Stimulated activated CD8-positive, alpha-beta memory T cell treated with anti-CD3 and anti-CD28 coated beads, Interleukin-15, amount 100 ng/mL, for 1 hour (primary cell): ENCODE measurements at places on chromosomes 4 and X.

DNA sequence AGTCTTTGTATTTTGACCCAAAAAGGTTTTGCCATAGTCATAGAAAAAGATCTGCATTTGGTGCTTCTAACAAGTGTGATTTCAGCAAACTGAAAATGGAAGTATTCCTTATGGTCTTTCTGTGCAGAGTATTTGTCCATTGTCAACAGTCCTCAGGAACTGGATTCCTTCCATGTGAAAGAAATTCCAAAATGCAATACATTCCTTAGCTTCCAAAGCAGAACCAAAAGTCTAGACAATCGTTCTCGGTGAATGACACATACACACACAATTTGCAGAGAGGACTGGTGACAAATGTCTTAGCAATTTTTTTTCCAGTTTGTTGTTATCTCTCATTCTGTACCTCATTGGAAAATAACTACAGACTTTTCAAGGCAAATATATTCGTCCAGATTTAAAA, 562.2 kb upstream of the SLIT2 start:
- no peak for DNase-seq

DNA sequence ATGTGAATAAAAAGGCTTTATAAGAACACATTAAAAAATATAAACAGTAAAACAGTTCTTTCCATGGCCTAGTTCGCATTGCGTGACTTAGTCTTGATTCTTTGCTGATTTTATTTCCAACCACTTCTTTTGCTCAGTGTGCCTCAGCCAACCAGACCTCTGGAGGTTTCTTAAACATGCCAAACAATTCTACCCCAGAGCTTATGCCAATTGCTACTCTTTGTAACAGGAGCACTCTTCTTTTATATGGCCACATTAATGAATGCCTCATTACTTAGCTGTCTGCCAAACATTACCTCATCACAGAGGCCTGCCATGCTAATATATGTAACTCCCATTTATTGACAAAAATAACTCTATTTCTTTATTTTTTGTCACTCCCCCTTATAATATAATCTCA, 202.3 kb downstream of the NDST4 start:
- DNase-seq: no peak

DNA sequence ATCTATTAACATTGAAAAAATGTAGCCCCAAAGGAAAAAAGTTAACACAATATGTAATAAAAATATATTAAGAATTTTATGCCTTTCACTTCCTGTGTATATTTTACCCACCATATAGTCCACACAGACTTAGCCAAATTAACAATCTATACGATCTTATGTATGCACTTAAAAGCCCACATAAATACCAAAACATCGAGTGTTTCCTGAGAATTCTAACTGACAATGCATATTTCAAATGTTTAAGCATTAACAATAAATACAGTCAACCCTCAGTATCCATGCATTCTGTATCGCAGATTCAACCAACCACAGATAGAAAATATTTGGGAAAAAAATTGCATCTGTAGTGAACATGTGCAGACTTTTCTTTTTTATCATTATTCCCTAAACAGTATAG, 226.8 kb downstream of the COL25A1 start:
- no peak for DNase-seq

GRCh38 chr4:118280501-118281218, 72.1 kb downstream of the PRSS12 start:
- DNase-seq: peak; percentile 13

DNA sequence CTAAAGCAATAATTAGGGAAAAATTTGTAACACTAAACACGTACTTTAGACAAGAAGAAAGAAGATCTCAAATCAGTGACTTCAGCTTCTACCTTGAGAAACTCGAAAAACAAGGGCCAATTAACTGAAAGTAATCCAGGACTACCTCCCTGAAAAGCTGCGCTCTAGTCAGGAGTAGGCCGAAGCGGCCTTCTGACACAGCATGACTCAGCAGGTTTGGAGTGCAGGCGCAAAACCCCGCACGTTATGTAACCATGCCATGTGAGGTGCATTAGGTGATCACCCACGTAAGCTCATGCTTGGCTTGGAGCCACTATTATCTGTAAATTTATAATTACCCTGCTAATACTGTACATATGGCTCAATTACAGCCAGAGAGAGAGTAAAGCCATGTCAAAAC, 52.8 kb upstream of the CCDC149 start:
- no peak for DNase-seq

DNA sequence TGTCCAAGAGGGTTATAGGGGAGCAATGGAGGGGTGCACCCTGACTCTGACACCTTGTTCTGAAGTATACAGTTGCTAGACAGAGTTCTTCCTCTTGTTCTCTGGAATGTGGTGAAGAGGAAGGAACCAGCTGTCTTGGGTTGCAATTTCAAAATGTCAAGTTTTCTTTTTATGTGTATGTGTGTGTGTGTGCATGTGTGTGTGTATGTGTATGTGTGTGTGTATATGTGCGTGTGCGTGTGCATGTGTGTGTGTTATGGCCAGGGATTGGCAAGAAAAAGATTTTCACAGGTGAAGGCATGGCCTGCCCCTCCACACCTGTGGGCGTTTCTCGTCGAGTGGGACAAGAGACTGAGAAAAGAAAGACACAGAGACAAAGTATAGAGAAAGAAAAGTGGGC, 81.6 kb upstream of the ADGRA3 start:
- DNase-seq: no peak

DNA sequence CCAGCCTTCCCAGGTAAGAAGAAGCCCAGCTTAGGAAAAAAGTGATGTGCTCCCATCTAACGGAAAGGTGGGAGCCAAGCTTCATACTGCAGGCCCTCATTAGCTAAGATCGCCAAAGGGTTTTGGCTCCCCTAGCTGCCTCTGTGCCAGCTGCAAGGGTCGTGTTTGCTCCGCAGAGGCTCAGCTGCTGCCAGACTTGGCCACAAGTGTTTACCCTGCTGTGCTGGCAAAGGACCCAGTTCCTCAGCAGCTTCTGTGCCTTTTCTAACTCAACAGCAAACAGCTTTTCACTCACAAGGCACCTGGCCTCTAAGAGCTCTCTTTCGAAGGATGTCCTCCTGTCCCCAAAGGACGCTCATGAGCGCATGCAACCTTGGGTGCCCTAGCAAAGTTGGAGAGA, 12.2 kb upstream of the VMA21 start:
- DNase-seq: no peak

DNA sequence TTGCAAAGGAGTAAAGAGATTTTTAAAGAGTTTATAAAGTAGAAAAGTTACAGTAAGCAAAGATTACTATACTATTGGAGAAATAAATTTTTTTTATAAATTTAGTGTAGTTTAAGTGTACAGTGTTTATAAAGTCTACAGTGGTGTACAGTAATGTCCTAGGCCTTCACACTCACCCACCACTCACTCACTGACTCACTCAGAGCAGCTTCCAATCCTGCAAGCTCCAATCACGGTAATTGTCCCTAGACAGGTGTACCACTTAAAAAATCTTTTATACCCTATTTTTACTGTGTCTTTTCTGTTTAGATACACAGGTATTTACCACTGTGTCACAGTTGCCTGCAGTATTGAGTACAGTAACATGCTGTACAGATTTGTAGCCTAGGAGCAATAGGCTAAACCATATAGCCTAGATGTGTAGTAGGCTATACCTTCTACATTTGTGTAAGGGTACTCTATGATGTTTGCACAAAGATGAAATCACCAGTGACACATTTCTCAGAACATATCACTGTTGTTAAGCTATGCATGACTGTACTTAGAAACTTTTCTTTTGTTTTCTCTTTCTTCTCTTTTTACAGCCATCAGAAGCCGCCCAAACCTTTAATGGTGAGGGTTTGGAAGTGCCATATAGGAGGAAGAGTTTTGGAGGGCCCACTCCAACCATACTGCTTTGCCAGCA, 11.8 kb upstream of the SH3RF1 start:
- no peak for DNase-seq

- no peak for DNase-seq
Observed at GRCh38 chrX:112190646-112191045, 108.1 kb upstream of the TRPC5 start.

DNA sequence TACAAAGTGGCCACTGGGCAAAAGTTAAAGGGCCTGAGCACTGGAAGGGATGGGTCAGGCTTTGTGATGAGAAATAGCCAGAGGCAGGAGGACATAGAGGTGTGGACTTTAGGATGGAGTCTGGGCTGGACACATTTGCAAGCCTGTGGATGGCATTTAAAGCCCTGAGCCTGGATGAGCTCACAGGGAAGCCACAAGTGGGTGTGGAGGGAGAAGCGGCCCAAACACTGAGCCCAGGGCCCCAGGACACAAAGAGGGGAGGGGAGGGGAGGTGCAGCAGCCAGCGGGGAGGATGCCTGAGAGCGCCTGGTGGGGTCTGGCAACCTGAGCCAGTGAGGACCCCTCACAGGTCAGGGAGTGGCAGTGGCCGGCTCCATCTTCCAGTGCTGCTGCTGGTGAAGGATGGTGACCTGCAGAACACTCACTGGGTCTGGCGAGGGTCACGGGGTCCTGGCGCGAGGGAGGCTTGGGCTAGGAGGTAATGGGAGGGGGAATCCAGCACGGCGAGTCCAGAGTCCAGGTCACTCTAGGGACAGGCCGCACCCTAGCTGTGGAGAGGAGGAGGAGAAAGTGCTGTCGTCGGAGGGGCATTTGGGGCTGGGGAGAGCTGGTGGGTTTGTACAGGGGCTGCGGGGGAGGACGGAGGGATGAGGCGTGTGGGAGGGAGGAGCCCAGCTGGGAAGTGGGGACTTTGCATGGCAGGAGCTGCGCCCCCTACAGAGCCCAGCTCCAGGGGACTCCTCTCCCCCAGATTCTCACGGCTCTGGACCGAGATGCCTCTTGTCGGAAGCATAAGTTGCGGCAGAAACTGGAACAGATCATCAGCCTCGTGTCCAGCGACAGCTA, 7.0 kb downstream of the LAGE3 start:
- no peak for DNase-seq

DNA sequence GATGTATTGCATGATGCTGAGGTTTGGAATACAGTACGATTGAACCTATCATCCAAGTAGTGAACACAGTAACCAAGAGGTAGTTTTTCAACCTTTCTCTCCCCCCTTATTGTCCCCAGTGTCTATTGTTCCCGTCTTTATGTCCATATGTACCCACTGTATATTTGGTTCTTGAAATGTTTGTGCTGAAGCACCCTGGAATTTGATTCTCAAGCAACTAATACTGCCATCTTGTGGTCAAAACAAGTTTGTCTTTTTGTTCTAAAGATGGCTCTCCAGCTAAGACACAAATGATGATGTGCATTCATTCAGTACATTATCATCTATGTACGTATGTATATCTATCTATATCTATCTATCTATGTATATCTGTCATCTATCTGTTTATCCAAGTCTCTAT, 33.5 kb upstream of the DCX start:
- no peak for DNase-seq

- no peak for DNase-seq
Observed at GRCh38 chrX:133783274-133783673, 202.1 kb downstream of the GPC3 start.

- DNase-seq: no peak
Observed at GRCh38 chr4:103634236-103634635, 85.5 kb downstream of the TACR3 start.

DNA sequence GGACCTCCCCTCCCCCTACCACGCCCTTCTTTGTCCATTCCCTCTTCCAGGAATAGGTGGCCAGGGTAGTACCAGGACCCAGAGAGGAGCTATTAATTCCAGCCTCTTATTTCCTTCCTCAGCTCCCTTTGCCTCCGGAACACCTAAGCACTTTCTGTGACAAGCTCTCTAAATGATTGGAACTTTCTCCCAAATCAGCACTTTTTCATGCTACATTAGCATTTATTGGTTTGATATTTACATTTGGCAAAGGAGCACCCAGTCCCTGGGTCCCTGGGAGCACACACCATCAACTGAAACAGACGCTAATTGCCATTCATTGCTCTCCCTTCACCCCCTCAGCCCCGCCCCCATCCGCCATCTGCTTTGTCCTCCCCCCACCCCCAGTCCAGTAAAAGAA, 182.0 kb upstream of the BCOR start:
- no peak for DNase-seq

- DNase-seq: no peak
Observed at GRCh38 chrX:118569676-118570075, 74.1 kb downstream of the DOCK11 start.

DNA sequence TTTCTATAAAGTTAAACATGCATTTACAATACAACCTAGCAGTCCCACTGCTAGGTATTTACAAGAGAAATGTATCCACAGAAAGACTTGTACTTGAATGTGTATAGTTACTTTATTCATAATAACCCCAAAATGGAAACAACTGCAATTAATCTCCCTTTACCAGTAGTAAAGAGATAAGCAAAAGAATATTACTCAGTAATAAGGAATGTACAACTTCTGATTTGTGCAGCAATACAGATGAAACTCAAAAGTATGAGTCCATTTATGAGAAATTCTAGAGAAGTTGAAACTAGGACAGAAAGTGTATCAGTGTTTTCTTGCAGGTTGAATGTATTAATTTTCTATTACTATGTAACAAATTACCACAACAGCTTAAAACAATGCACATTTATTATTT, 15.2 kb downstream of the USP53 start:
- DNase-seq: no peak

DNA sequence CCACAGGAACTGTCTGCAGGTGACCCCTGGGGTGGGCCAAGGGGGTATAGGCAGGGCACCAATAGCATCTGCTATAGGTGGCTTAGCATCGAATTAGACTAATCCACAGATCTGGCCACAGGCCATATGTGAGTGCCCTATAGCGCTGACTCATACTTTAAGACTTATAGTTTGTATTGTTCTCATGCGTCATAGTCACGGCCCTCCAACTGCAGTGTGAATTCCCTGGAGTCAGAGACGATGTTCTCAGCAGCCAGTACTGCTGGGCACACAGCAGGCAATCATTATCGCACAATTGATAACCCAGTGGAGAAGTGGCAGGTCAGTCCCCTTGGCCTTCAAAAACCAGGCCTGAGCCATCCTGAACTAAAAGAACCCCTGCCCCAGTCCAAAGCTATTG, 58.1 kb downstream of the ADGRG2 start:
- DNase-seq: no peak
